ENCODE measurements at places on chromosomes 4 and X.

DNA sequence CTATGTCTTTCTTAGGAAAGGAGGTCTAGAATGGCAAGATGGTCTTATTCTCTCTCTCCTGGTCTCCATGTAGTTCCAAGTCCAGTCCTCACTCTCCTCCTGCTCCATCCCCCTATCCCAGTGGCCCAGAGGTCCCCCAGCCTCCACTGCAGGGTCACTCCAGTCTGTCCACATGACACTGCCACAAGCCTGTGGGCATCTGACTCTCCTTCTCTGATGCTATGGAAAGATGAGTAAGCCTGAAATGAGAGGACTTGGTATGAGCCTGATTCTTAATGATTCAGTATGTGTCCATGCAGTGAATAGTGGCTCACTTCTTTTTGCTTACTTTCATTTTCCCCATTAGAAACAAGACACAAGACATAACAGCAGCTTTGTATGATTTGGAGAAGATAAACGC, 516.8 kb upstream of the ADGRL3 start:
- no peak for DNase-seq

DNA sequence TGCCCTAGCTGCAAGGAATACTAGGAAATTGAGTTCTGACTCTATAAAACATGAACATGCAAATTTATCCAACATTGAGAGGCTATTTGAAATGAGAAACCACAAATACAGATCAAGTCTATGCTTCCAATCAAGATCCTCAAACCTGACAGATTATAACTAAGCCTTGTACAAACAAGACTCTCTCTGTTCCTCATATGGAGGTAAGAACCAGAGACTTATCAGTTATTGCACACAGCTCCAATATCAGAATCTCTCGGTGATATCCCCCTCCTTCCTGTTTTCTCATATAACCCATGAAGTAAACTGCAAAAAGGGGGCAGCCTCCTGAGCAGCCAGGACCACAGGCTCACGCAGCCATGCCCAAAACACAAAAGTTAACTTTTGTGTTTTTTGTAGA, 36.5 kb downstream of the FBXW7 start:
- DNase-seq = no peak

DNA sequence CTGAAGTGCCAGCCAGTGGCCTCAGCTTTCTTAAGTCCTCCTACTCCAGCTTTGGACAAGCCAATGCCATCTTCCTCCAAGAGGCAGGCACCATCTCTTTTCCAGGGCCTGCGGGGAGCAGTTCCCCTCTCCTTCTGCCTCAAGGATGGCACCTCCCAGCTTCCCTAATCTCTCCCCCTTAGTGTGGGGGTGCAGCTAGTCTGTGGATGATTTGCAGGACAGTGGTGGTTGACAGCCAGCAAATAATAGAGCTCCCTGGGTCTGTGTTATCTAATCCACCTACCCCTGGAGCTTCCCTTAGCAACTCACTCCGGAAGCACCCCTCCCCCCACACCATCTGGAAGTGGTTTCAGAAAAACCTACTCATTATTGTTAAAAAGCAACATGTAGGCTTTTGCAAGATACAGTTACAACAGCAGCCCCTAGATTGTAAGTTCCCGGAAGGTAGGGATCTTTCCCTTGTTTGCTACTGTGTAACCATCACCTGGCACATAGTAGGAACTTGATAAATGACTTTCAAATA, 247.1 kb downstream of the BCOR start:
- no peak for DNase-seq

DNA sequence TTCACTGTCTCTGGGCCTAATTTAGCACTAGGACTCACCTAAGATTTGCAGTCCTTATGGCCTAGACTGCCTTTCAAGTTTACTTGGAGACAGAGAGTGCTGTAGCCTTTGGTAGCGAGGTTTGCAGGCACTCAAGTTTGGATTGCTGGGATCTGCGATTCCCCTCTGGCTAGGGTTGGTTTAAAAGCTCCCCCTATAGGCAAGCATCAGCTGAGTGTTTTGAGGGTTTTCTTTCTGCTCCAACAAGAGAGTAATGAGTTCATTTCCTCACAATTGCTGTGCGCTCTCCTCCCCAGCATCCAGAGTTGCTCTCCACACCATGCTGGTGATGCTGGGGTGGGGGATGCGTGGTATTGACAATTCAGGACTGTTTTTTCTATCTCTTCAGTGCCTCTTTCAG, 206.9 kb downstream of the GLUD2 start:
- DNase-seq = no peak

GRCh38 chr4:70586841-70587240, 5.2 kb upstream of the AMBN start:
- no peak for DNase-seq

GRCh38 chr4:102430461-102430910, 70.7 kb upstream of the NFKB1 start:
- DNase-seq = no peak

- DNase-seq = no peak
Observed at GRCh38 chr4:79247695-79248394, 78.0 kb downstream of the NAA11 start.

Measured in esophagus squamous epithelium (tissue), 5 donors.